Activated CD4-positive, alpha-beta T cell treated with anti-CD3 and anti-CD28 coated beads, Interleukin-2, Interleukin-4, amounts not matched to agents 100 ng/mL and 50 ng/mL, durations not matched to agents 16 hours and 8 hours (primary cell): ENCODE measurements at places on chromosomes 2 and 18.

GRCh38 chr2:202965810-202966460, 48.7 kb upstream of the NBEAL1 start:
- DNase-seq = peak; percentile 89

DNA sequence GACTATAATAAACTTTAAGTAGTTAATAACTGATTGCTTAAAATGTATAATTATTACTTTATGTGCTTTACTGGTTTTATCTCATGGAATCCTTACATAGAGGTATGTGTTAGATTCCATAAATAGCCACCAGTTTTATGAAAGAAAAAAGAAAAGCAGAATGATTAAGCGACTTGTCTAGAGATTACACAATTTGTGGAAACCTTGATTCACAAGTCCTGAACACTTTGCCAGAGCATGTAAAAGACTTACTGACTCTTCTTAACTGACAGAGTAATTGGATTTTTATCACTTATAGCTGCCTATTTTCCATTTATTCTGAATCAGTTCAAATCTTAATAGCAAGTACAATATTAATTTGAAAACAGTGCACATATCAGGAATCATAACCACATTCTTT, 448.7 kb upstream of the NETO1 start:
- no peak for DNase-seq

DNA sequence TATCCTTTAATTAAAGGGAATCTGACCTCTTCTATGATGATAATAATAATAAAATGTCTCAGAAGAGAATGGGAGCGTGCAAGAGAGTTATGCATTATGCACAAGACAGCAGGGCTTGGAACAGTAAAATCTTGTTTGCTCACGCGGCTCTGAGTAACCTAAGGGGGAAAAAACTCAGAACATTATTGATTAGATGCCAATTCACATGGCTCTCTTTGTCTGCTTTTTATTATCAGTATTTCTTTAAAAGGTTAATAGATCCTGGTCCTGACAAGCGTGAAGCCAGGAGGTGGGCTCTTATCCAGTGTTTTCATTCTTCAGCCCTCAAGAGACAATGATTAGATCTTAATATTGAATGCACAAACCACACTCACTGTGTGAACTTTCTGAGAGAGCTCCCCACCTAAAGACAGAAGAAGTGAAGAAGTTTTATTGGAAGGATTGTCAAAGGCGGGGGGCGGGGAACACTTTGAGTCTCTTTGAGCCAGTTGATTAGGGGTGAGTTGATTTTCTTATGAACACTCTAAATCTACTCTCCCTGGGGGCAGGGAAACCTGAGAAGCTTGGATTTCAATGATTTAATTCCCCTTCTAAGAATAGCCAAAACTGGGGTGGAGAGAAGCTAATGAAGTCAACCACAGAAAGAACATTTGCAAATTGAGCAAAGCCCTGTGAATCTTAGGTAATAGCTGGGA, 127.5 kb upstream of the CTAGE1 start:
- DNase-seq = no peak

DNA sequence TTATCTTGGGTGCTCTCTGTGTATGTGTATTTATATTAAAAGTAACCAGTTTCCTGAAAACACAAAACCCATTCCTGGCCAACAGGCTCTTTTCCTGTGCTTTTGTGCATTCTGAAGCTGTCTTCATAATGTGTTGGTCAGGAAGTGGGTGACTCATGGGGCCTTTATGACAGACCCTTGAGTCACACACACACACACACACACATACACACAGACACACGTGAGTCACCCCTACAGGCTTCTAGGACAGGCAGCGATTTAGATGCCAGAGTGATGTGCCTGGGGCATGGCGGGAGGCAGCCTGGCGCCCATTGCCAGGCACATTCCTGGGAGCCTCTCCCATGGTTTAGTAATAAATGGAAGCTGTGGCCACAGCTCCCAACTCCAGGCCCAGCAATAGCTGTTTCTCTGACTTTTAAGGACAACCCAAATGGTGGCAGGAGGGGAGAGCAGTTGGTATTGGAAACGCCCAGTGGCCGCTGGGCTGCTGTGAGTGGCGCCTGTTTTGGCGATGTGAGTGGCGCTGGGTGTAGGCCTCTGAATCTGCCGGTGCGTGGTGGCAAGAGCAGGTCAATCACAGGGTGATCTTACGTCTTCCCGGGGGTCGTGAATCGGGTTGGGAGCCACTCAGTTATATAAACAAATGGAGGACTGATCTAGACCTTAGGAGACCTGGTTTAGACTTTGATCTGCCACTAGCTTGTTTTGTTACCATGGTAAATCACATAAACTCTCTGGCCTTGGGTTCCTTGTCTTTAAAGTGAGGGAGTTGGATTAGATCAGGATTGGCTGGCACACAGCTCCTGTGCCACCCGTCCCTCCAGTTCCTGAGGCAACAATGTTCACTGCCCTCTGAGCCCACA, 150.7 kb upstream of the DLX2 start:
- peak; percentile 68 for DNase-seq

GRCh38 chr18:61735564-61736102, 157.2 kb downstream of the RNF152 start:
- no peak for DNase-seq

DNA sequence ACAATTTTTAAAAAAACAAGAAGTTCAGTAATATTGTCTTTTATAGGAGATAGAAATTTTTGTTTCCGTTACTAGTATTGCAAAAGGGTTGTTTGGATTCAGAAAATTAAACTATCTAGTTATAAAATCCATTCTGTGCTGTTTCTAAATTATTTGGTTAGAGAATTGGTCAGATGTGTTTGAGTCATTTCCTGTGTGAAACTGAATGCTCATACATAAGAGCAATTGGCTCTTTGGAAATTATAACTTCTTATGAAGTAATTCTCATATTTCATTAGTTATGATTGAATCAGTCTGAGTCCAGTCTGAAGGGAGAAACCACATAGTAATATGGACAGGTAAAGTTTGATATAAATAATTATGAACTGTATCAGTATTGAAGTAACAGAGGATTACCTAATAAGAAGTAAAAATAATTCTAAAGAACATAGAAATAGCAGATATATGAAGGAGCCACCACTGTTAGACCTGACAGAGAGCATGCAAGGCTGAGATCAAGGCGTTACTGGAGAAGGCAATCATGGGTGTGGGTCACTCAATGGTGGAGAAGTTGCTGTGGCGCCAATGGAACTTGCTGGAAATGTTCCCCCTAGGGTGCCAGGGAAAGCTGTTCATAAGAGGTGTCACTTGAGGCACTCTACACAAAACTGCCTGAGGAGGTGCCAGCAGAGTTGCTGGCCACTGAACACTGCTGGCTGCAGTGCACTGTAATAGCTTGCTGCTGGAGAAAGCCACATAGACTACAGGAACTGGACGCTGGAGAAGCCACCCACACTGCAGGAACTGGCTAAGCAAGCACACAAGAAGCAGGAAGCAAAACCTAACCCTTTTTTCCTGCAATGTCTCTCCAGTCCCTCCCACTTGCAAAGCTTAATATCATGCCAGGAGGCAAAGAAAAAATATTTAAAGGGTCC, 18.0 kb upstream of the FAP start:
- peak; percentile 9 for DNase-seq

DNA sequence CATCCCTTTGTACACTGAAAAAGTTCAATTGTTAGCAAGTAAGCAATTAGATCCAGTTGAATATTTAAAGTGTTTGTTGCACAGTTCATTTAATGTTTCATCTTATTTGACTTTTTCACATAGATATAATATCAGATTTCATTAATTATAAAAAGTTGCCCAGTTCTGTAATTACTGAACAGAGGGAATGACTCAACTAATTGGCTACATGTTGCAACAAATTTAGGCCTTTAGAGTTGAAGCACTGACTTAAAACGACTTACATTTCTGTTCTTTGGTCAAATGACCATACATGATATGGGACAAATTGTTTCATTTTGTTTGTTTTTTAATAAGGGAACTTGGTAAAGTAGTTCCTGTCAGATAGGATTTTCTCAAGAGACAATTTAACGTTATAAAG, 68.5 kb upstream of the FAM117B start:
- no peak for DNase-seq

DNA sequence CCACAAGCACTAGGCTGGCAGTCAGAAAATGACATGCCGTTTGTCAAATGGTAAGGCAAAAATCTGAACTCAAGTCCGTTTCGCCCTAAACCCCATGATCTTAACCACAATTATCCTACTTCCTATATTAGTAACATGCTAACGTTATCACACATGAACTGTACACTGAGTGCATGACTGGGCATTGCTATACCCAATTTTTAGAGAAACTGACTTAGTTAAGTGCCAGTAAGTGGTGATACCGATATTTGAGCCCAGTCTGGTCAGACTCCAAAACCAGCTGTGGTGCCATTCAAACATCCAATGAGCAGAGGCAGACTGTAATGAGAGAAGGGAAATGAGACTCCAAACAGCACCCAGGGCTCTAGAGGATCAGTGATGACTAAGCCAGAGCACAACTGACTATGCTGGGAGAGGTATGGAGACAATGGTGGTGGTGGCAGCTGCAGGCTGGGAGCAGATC, 311.7 kb upstream of the PKDCC start:
- no peak for DNase-seq

GRCh38 chr2:199147216-199147615, 310.5 kb downstream of the SATB2 start:
- no peak for DNase-seq

DNA sequence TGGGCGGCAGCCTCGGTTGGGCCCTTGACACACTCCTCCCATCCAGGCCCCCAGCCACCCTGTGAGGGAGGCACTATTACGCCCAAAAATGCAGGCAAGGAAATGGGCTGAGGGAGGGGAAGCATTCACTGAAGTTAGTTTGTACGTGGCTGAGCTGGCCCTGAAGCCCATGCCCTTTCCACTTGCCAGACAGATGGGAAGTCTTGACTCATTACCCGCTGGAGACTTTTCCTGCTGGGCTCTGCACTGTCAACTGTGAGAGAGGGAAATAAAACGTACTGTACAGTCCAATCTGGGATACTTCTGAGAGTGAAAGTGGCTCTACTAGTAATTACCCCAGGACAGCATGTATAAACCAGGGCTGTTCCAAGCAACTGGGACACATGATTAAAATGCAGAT, 125.9 kb downstream of the MSH2 start:
- DNase-seq = no peak

- no peak for DNase-seq
Observed at GRCh38 chr2:129816813-129817574, 162.5 kb upstream of the RAB6C start.

DNA sequence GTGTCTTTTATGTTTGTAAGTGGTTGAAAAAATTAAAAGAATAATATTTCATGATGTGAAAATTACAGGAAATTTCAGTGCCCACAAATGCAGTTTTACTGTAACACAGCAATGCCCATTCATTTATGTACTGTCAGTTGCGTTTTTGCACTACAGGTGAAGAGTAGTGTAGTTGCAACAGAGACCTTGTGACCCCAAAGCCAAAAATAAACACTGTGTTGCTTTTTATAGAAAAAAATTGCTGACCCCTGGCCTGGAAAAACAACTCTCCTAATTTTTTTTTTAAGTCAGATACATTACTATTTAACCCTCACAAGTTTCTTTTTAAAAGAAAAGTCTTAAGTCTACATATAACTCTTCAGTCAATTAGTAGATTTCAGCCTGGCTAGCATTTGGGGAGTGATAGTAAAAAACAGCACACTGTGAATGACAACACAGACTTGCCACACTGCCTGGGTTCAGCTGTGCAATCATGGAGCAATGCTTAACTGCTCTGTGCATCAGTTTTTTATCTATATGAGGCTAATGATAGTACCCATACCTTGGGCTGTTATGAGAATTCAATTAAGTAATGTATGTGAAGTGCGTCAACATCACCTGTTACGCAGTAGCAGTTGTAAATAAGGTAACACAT, 8.1 kb downstream of the KLHL14 start:
- no peak for DNase-seq

DNA sequence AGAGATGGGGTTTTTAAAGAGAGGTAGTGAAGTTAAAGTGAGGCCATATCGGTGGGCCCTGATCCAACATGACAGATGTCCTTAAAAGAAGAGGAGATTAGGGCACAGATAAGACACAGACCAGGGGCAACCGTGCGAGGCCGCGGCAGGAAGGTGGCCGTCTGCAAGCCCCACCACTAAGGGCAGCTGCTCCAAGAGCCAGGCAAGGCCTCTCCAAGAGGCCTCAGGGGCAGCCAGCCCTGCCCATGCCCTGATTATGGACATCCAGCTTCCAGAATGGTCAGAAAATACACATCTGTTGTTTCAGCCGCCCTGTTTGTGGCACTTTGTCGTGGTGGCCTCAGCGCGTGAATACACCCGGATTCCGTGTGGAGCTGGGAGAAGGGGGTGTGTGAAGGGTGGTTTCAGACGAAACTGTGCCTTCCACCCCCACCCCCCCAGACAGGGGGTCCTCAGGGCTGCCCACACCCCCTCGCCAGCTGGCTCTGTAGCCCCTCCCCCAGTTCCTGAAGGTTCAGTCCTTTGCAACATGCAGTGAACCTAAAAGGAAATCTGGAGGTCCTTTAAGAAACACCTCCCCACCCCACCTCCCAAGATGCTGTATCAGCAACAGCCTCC, 74.1 kb upstream of the SMAD7 start:
- no peak for DNase-seq

GRCh38 chr2:133511679-133512078, 56.6 kb downstream of the NCKAP5 start:
- DNase-seq = no peak

- peak; percentile 89 for DNase-seq
Observed at GRCh38 chr2:201260302-201260800, at the start of gene CASP8. Gene CASP8, plus strand, starts transcription at chr2:201260536. Its CDS starts 5,951 bp downstream, at chr2:201266487.

- DNase-seq = no peak
Observed at GRCh38 chr18:45328811-45329210, 286.5 kb upstream of the SLC14A2 start.
